ENCODE measurements at places on chromosomes 2 and 18.

DNA sequence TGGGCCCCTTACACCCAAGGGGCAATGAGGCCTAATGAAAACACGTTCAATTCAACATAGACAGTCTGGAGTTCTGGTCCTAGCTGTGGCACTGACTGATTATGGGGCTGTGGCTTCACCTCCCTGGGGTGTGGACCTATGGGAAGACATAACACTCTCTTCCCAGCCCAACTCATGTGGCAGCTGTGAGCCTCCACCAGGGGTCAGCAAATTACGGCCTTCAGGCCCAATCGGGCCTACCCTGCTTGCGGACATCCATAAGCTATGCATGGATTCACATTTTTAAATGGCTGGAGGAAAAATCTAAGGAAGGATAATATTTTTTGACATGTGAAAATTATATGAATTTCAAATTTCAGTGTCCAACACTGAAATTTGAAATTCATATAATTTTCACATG is 101.3 kb downstream of the LOXHD1 start:
- no peak for DNase-seq

- no peak for DNase-seq
Observed at GRCh38 chr18:9876867-9877654, 8.7 kb upstream of the TXNDC2 start.

DNA sequence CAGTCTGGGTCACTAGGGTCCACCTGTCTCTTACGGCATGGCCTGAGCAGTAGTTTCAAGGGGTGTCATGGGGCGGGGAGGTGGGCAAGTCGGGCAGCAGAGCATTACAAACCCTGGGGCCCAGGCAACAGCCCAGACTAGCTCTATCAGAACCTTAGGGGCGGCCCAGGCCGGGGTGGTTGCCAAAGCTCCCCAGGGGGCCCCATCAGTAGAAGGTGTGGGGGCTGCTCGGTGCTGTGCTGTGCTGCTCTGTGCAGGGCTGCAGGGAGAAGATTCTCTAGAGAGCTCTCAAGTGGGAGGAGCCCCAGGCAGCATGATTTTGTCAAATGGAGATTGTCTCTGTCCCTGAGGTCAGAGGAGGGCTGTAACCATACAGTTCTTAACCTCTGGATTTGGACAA is 36.4 kb upstream of the SLC14A1 start:
- DNase-seq = no peak

GRCh38 chr18:11751341-11752115 is 62.5 kb downstream of the GNAL start:
- no peak for DNase-seq

DNA sequence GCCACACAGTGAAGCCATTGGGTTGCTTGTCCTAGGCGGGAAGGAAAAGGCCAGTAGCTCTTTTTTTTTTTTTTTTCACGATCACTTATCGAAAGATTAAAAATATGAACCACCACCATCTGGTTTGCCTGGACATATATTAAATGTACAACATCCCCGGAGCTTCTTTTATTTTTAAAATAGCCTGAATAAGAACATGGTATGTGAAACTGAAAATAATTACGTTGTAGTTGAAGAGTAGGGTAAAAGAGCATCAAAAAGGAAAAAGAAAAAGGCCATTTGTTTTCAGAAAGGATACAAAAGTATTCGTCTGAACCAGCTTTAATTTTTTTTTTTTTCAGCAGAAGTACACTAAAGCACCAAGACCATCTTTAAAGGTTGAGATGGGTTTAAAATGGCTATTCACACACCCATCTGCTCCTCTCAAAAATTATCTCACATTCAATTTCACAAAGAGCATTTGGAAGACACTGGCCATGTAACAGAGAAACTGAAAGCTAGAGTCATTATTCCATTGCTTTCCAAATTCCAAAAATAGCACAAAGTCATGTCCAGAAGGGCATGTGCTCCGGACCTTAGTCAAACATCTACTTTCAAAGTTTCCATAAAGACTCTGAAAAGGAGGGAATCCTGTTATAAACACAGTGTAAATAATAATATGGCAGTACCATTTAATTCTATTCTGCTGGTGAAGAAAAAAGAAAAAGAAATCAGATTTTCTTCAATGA is 82.9 kb downstream of the SCN3A start:
- no peak for DNase-seq

DNA sequence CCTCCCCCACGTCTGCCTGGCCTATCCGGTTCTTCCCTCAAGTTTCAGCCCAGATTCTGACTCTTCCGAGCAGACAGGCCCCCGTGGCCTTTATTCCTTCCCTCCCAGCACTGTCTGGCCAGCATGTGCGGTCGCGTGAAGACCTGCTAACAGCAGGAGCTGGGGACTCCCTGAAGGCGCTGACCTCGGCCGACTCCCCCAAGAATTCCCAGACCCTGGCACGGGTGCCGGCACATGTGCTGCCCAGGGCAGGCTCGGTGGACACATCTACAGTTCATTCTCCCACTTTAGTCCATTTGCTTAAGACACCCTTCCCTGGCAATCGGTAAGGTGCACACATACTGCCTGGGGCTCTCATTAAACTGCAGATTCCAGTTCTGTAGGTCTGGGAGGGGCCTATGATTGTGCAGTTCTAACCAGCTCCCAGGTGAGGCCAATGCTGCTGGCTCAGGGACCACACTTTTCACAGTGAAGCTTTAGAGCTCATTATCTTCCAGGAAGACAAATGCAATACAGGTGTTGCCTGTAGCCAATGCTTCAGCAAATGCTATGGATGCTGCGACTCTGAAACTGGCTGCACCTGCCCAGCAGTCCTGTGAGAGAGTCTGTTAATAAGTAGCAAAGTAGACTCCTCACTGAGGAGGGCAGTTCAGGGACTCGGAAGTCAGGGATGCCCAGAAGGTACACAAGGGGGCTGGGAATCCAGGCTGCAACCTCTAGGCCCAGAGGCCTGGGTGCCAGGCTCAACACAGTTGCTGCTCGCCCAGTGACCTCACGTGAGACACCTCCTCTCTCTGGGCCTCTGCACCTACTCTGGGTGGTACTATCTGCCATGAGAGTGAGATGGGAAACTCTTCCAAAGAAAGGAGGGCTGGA is 45.4 kb upstream of the TAF1B start:
- DNase-seq = no peak

- DNase-seq = no peak
Observed at GRCh38 chr2:55518841-55519165, 715 bp upstream of the CFAP36 start.

DNA sequence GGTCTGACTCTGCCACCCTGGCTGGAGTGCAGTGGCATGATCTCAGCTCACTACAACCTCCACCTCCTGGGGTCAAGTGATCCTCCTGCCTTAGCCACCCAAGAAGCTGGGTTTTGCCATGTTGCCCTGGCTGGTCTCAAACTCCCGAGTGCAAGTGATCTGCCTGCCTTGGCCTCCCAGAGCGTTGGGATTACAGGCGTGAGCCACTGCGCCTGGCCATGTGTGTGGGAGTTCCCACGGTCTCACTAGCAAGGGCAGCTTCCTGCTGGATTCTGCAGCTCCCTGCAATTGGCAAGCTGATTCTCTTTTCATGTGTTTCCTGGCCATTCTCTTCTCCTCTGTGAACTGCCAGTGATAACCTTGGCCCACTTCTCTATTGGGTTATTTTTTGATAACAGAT is 84.0 kb downstream of the USP40 start:
- DNase-seq = no peak
